Activated naive CD4-positive, alpha-beta T cell (primary cell): ENCODE measurements at places on chromosomes 1 and 21.

DNA sequence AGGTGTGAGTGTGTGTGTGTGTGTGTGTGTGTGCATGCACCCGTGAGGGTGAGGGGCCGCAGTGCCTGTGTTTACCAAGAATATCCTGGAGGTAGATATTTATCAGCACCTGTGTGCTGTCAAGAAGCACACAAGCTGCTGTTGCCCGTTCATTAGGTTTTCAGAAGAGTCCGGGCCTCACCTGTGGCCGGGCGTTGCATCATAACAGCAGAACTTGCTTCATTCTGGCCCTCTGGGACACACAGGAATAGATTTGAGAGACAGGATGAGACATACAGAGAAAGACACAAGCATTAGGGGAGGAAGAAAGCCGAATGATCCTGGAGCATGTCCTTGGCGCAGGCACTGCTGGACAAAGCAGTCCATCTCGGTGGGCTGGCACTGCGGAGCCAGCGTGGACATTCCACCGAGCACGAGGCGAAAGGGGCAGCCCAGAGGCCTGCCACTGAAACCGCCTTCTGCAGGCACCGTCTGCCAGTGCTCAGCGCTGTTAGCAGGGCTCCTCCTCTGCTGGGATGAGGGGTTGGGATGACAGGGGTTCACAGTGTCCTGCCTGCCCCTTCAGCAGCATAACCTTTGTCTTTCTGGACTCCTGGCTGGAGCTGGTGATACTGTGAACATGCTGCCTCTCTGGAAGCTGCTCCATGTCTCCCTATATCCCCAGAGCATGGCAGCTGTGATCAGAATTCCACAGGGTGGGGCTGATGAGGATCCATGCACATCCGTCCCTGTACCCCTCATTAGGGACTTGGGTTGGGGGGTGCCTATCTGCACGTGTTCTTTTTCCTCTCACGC lies 81.1 kb downstream of the PEX14 start:
- DNase-seq, result no peak

DNA sequence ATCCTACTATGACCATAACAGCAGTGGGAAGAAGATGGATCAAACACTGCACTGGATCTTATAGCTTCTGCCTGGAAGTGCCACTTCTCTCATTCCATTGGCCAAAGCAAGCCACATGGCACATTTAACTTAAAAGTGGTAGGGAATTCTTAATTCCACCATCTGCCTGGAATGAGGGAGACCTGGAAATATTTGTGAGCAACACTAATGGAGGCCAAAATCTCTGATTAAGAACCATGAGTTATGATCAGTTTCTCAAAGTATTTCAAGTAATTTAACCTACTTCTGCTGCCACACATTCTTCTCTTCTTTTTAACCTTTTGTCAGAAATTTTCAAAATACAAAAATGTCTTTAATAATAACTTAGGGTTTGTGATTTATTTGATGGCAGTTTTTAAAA lies 154.0 kb upstream of the C1orf87 start:
- no peak for DNase-seq

- no peak for DNase-seq
Observed at GRCh38 chr1:84377480-84378095, 20.7 kb upstream of the DNASE2B start.

GRCh38 chr1:204830747-204831146 lies 39.9 kb upstream of the NFASC start:
- no peak for DNase-seq

- no peak for DNase-seq
Observed at GRCh38 chr1:109271458-109271857, 11.5 kb downstream of the PSRC1 start.

DNA sequence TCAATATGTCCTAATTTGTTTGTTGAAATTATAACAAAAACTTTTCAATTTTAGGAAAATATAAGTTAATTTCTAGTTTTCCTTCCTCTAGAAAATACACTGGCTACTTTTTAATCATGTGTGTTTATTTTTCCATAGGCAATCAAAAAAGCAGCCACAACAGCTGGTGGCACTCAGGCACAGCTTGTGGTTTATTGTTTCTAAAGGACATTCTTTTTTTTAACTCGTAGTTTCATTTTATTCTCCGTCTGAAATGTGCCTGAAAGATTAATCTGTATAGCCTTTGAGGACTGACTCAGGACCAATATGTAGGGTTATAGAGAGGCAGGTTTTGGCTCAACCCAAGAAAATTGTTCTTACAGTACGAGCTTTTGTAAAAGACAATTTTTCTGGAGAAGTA lies 20.7 kb upstream of the STX12 start:
- DNase-seq, result no peak

DNA sequence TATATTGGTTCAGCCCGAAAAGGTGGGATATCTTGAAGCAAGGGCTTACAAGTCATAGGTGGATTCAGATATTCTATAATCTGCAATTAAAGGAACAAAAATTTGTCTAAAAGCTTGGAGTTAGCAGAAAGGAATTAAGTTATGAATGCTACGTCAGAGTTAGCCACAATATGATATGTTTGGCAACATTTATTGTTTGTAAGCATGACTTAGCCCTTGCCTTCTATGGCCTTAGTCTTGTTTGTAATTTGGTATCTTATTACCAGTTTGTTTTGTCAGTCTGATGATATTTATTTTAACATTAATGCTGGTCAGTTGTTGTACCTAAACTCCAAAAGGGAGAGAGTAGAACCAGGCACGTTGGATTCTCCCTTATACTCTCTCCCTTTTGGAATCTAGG lies 43.1 kb upstream of the SUCO start:
- no peak for DNase-seq

- DNase-seq, result no peak
Observed at GRCh38 chr1:157151073-157151472, 12.9 kb upstream of the ETV3 start.

- no peak for DNase-seq
Observed at GRCh38 chr1:50175719-50176639, 67.3 kb downstream of the ELAVL4 start.

GRCh38 chr1:27668808-27669723 lies 2.9 kb downstream of the IFI6 start:
- DNase-seq, result peak; percentile 83

DNA sequence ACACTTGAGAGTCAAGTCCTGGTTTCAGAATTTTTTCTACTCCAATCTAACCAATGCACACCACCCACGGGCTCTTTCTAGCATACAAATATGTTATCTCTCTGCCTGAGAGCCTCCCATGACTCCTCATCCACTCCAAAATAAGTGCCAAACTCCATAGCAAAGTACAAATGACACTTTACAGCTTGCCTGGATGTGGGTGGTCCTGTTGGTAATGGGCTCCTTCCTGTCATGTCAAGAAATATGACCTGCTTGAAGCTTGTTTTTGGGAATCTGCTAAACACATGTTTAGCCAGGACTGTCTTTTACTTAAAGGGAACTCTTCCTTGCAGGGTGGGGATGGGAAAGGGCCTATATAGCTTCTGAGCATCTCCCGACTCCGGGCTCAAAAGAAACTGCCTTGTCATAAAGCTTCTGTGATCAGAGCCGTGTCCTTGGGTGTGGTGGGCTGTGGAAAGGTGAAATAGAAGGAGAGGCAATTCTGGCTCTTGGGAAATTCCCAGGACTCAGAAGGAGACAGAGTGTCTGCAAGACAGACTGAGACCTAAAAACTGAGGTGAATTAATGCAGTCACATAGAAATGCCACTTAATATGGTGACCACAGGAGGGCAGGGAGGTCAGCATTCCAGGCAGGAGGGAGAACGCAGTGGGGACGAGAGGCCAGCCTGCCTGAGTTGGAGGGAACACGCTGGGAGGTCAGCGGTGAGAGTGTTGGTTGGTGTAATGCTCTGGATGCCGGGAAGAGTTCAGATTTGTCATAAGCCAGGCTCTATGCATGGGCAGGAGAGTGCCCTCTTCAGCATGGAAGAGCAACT lies 6.1 kb upstream of the IGFN1 start:
- no peak for DNase-seq

DNA sequence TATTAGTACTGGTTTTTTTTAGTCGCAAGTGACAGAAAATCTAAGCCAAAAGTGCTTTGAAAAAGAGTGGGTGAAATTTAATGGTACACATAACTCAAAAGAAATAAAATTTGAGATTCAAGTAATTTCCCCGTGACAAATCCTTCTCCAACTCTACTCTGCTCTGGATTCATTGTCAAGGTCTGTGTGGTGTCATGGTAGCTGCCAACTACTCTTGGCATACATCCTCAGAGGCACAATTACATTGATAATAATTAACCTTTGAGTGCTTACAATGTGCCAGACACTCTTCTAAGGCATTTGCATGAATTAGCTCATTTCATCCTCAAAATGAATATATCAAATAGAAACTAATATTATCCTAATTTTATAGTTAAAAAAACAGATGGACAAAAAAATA lies 1153.9 kb upstream of the NCAM2 start:
- no peak for DNase-seq

GRCh38 chr1:206895837-206896242 lies 1.4 kb upstream of the IL24 start:
- DNase-seq, result no peak

DNA sequence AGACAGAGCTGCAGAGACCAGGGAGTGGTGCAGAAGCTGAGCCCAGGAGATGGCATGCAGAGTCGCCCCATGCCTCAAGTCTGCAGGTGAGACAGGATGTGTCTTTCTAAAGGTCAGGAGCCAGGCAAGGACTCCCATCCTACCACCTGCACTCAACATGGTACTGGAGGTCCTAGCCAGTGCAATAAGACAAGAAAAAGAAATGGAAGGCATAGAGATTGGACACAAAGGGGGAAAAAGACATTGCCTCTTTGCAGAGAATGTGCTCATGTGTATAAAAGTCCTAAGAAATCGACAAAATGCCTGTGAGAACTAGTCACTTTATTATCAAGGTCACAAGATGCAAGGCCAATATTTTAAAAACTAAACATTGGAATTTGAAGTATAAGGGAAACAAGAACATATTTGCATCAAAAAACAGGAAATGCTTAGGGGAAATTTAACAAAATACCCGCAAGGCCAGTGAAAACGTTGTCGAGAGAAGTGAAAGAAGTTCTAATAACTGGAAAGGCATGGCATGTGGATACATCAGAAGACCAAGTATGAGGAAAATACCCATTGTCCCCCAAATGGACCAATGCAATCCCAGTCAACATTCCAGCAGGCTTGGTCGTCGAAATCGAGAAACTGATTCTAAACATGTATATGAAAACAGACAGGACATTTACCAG lies 13.2 kb upstream of the PRXL2B start:
- DNase-seq, result no peak

DNA sequence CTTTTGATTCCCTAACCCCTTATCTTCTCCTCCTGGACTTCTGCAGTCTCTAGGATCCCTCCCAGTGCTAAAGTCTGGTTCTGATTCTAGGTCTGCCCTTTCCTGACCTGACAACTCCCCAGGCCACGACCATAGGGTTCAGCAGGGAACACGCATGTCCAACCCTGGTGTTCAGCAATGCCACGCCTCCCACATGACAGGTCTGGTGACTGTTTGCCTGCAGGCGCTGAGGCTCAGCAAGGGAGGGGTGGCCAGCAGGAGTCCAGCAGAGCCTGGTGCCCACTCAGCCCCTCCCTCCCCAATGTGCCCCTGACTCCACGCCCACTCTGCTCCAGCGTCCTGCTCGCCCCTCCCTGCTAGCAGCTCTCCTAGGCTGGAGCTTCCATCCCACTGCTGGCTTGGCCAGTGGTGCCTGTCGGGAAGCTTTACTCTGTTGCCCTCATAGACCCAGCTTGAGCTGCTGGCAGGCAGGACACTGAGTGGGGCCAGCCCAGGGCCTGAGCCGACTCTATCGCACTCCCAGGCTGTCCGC lies 17.3 kb downstream of the SLC9A1 start:
- DNase-seq, result no peak

- no peak for DNase-seq
Observed at GRCh38 chr1:116125758-116126157, 14.6 kb downstream of the MAB21L3 start.

GRCh38 chr1:33996281-33996680 lies 132.4 kb downstream of the HMGB4 start:
- no peak for DNase-seq

- no peak for DNase-seq
Observed at GRCh38 chr1:19489996-19490395, 4.7 kb upstream of the CAPZB start.

- DNase-seq, result no peak
Observed at GRCh38 chr1:171141688-171142415, 43.2 kb upstream of the FMO2 start.

DNA sequence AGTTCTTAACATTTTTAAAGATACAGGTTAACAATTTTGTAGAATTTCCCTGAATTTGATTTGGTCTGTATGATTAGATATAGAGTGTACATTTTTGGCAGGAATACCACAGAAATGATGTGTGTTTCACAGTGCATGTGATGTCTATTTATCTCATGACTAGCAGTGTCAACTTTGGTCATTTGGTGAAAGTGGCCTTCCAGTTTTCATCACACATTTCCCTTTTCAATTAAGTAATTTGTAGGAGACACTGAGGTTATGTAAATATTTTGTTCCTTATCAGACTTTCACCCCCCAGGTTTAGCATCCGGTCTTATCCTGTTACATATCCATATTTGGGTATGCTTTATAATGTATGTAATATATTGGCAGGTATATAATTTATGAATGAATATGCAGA lies 41.8 kb downstream of the MAP3K7CL start:
- DNase-seq, result no peak

- no peak for DNase-seq
Observed at GRCh38 chr1:219188331-219188803, 14.7 kb downstream of the LYPLAL1 start.

GRCh38 chr1:101371259-101371658 lies 134.4 kb downstream of the S1PR1 start:
- no peak for DNase-seq

DNA sequence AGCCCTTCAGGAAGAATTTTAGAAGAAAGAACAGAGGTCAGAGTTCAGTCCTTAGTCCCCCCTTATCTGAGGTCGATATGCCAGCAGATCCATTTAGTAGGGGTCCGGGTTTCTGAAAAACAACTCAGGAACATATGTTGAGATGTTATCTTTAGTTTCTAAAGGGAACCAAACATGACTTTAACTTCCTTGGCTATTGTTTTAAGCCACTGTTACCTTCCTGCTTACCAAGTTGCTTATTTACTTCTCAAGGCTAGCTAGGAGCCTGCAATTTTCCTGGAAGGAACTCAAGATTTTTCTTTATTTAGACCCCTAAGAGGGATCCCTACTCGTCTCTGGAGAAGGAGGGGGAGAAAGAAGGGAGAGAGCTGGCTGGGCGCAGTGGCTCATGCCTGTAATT lies 54.3 kb downstream of the KCNC4 start:
- no peak for DNase-seq
